Esophagus muscularis mucosa (tissue), 4 donors: ENCODE measurements at places on chromosomes 3 and 15. TPM values are rescaled to one million over a fixed set of nuclear protein-coding genes. Genes with fewer than 3 reads are reported as not detected.

STAC gene
- total RNA-seq = 11.9 TPM

DNAH12 gene
- not detected for total RNA-seq

FAM81A gene
- total RNA-seq = 0.57 TPM

PRSS50 gene
- total RNA-seq = 0.46 TPM

PTPRG gene
- 56.8 TPM for total RNA-seq

OR5K2 gene
- not detected for total RNA-seq

SSR3 gene
- 206 TPM for total RNA-seq

CCR8 gene
- total RNA-seq = not detected

EID1 gene
- total RNA-seq = 361 TPM

HRG gene
- not detected for total RNA-seq

TM4SF18 gene
- total RNA-seq = 5.1 TPM

C15orf62 gene
- total RNA-seq = 0.57 TPM

DPH6 gene
- 8.9 TPM for total RNA-seq

ADPRH gene
- total RNA-seq = 13.3 TPM

CCR1 gene
- 7.5 TPM for total RNA-seq

CFAP20DC gene
- total RNA-seq = 0.23 TPM

MAPKBP1 gene
- total RNA-seq = 54.6 TPM

NR2E3 gene
- total RNA-seq = not detected
